ENCODE measurements at places on chromosomes 2 and 18. TPM values are rescaled to one million over a fixed set of nuclear protein-coding genes. Genes with fewer than 3 reads are reported as not detected.

DNA sequence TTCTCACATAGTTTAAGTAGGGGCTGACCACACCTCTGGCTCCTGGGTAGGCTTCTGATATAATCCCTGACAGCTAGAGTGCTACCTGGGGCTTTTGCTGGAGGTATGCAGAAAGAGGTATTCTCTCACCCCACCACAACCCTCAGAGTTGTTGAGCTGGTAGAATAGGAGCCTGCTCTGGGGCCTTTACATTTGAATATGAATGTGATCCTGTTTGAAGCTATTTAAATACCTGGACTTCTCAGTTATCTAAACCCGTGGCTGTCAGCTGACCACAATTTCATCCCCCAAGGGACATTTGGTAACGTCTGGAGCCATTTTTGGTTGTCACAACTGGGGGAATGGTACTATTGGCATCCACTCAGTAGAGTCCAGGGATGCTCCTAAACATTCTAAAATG, 669.1 kb downstream of the SATB2 start:
- no peaks in the 10 kb centered on the region for H3K4me1 ChIP-seq
- H3K27me3 ChIP-seq, result no peaks in the 10 kb centered on the region
- H3K27ac ChIP-seq, result no peak overlapping the region
- no peaks in the 10 kb centered on the region for H3K36me3 ChIP-seq
- no peak for DNase-seq
- no peak overlapping the region for H3K4me3 ChIP-seq

- H3K4me3 ChIP-seq, result no peak overlapping the region
- H3K27ac ChIP-seq, result no peak overlapping the region
- H3K27me3 ChIP-seq, result no peaks in the 10 kb centered on the region
- DNase-seq, result no peak
- no peaks in the 10 kb centered on the region for H3K4me1 ChIP-seq
- H3K36me3 ChIP-seq, result no peaks in the 10 kb centered on the region
Observed at GRCh38 chr2:58896638-58897037, 655.5 kb upstream of the FANCL start.

DNA sequence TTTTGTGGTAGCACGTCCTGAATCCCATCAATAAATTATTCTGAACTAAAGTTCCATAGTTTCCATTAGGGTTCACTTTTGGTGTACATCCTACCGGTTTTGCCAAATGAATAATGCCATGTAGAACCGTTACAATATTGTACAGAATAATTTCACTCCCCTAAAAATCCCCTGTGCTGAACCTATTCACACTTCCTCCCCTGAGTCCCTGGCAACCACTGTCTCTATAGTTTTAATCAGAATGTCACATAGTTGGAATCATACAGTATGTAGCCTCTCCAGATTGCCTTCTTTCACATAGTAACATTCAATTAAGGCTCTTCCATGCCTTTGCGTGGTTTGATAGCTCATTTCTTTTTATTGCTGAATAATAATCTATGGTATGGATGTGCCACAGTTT, 9.6 kb upstream of the CASP8 start:
- H3K4me3 ChIP-seq, result no peak overlapping the region
- H3K36me3 ChIP-seq, result no peaks in the 10 kb centered on the region
- no peak overlapping the region for H3K27ac ChIP-seq
- no peaks in the 10 kb centered on the region for H3K4me1 ChIP-seq

DNA sequence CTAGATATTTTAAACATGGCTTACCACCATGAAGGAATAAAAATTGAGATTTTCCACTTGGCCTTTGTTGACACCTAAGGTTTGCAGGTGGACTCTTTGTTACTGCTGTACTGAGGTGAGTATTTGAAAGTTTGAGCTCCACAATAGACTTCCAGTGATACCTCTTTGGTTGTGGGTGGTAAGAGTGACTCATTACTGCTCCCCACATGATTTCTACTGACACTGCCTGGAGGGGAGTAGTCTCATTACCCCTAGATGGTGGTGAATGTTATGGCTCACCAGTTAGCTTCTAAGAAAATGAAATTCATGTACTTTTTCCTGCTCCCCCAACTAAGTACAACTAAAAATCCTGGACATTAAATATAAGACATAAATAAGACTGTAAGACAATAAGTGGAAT, 1183.1 kb upstream of the TMEFF2 start:
- no peak for DNase-seq
- H3K27ac ChIP-seq, result no peak overlapping the region
- no peaks in the 10 kb centered on the region for H3K4me1 ChIP-seq
- H3K36me3 ChIP-seq, result no peaks in the 10 kb centered on the region
- no peaks in the 10 kb centered on the region for H3K27me3 ChIP-seq

- no peaks in the 10 kb centered on the region for H3K36me3 ChIP-seq
- H3K27ac ChIP-seq, result no peak overlapping the region
- H3K27me3 ChIP-seq, result no peaks in the 10 kb centered on the region
- DNase-seq, result no peak
- no peak overlapping the region for H3K4me3 ChIP-seq
Observed at GRCh38 chr2:207039225-207039624, 99.9 kb downstream of the CPO start.

DNA sequence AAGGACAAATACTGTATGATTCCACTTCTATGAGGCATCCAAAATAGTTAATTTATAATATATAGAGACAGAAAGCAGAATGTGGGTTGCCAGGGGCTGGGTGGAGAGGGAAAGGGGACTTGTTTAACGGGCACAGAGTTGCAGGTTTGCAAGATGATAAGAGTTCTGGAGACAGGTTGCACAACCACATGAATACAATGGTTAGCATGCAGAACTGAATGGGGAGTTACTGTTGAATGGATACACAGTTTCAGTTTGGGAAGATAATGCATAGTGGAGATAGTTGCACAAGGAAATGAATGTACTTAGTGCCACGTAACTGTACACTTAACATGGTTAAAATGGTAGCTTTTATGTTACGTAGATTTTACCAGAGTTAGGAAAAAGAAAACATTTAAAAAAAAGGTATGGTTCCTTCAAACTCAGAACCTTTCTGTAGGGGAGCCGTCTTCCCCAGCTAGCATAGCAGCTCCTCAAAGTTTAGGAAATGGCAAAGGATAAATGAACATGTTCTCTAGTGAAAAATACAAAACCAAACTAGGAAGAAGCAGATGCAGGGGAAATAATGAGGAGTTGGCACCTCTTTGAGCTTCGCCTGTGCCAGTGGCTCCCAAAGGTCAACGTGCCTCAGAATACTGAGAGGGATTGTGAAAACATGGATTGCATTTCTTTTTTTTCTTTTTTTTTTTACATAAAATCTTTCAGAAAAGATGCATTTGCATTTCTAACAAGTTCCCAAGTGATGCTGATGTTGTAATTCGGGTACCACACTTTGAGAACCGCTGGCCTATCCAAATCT, 95.2 kb downstream of the ZCCHC2 start:
- no peak for DNase-seq
- H3K27me3 ChIP-seq, result no peaks in the 10 kb centered on the region
- no peak overlapping the region for H3K4me3 ChIP-seq
- no peak overlapping the region for H3K27ac ChIP-seq
- no peaks in the 10 kb centered on the region for H3K36me3 ChIP-seq
- no peaks in the 10 kb centered on the region for H3K4me1 ChIP-seq

DNA sequence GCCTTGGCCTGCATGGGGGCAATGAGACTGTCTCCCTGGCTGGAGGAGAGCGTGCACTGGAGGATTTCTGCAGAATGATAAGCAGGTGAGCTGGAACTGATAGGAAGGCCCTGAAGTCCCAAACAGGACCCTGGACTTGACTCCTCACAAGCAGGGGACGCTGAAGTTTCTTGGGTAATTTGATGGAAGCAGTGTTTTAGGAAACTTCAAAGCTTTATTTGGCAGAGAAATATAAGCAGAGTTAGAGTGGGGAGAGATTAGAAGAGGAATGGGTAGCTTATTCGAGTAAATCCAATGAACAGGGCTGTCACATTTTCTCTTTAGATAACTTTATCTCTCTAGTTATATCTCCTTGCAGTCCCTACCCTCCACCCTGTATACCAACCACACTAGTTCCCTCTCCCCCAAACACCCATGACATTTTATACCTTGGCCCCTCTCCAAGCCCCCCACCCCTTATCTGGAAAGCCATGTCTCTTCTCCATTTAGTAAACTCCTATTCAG, 73.6 kb upstream of the IGFBP5 start:
- H3K27ac ChIP-seq, result no peak overlapping the region
- H3K27me3 ChIP-seq, result peaks cover 5% of the 10 kb centered on the region
- DNase-seq, result no peak
- no peaks in the 10 kb centered on the region for H3K36me3 ChIP-seq
- no peaks in the 10 kb centered on the region for H3K4me1 ChIP-seq

GRCh38 chr2:47905386-47906156, 727 bp downstream of the FBXO11 start:
- H3K4me1 ChIP-seq, result peaks cover 35% of the 10 kb centered on the region
- DNase-seq, result peak; percentile 66
- no peaks in the 10 kb centered on the region for H3K36me3 ChIP-seq
- H3K4me3 ChIP-seq, result peak overlapping the region; percentile 77

Gene TLX2
- polyA plus RNA-seq, result not detected

Gene AGXT
- polyA plus RNA-seq, result 0.11 TPM

Gene RAX
- polyA plus RNA-seq, result not detected

Gene ZNF385B
- polyA plus RNA-seq, result 6.5 TPM

Gene CACNB4
- 10.2 TPM for polyA plus RNA-seq
